ENCODE measurements at places on chromosomes 6 and 20.

- no peak for DNase-seq
These were observed 565.2 kb upstream of the MARCKS start for GRCh38 chr6:113291751-113292445.

DNA sequence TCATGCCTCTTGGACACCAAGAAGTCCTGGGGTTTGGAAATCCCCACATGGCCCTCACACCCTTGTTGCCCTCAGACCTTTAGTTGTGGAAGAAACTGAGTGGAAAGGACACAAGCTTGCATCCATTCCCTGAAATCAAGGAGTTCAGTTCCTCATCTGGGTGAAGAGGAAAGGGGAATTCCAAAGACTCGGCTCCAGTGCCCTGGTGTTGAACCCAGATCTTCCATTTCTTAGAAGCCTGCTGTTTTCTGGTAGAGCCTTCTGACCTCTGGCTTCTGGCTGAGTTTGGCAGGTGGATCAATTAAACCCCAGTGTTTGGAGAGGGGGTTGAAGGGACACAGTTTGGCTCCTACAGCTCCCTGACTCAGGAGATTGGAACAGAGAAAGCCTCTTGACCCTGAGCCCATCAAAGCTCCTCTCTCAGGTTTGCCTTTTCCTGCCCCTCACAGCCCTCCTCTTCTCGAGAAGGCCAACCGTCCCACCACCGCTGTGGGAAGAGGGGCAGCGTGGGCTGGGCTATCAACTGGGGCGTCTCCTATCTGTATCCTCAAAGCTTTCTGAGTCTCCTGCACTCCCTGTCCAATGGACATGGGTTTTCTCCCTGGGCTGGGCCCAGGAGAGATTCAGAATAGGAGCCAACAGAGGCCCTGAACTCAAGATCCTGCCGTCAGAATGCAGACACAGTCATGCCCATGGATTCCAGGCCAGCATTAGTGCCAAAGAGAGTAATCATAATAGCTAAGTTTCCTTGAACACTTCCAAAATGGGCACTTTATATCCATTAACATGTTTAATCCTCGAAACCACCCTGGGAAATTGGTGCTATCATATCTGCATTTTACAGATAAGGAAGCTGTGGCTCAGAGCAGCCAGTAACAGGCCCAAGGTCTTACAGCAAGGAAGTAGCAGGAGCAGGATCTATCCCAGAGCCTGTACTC lies 146.2 kb downstream of the VEGFA start:
- DNase-seq = no peak

GRCh38 chr20:41456351-41456750 lies 89.7 kb upstream of the EMILIN3 start:
- no peak for DNase-seq

- DNase-seq = peak; percentile 67
These were observed 128.5 kb upstream of the CDYL start for GRCh38 chr6:4647414-4648365.

DNA sequence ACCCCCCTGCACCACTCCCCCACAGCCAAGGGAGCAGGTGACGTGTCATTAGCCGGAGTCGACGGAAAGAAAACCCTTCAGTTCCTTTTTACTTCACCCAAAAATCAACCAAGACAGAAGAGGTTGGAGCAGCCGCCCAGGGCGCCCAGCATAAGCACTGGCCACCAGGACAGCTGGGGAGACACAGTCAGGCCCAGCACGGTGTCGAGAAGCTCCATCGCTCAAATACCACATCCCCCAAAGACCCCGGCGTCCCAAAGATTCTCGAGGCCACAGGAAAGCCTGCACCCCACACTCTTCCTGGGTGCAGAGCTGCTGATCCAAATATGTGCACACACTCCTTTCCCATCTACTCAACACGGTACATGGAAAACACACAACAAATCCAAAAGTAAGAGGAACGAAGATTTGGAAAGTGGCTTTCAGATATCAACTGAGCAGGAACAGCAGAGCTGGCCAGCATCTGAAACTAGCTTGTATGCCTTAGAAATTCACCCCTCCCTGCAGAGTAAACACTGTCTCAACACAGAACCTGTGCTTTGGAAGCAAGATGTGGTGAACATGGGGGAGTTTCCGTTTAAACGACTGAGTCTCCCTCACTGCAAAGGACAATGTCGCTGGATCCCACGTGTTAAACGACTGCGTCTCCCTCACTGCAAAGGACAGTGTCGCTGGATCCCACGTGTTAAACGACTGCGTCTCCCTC lies 54.6 kb downstream of the DLL1 start:
- DNase-seq = no peak

DNA sequence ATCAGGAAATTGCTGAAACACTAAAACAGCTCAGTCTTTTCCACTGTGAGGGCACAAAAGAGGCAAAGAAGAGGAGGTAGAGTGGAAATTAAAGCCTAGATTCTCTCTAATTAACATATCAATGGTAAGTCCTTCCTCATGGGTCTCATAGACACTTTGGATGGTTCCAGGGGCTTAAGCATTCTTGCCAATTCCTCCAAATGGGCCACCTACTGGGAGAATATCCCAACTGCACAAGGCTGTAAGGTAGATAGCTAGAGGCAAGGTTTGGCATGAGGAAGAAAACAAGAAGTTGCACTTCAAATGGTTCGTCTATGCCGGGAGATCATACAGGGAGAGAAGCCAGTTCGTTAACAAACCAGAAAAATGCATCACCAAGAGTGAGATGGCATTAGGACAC lies 107.6 kb upstream of the KHDRBS2 start:
- DNase-seq = no peak

DNA sequence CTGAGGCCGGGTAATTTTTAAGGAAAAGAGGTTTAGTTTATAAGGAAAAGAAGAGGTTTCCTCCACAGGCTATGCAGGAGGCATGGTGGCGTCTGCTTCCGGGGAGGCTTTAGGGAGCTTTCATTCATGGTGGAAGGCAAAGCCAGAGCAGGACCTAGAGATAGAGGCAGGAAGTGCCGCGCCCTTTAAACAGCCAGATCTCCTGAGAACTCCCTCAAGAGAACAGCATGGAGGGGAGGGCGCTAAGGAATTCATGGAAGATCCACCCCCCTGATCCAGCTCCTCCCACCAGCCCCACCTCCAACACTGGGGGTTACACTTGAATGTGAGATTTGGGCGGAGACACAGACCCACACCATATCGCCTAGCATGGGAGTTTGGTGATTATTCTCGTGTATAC lies 13.9 kb upstream of the DACT2 start:
- DNase-seq = no peak

DNA sequence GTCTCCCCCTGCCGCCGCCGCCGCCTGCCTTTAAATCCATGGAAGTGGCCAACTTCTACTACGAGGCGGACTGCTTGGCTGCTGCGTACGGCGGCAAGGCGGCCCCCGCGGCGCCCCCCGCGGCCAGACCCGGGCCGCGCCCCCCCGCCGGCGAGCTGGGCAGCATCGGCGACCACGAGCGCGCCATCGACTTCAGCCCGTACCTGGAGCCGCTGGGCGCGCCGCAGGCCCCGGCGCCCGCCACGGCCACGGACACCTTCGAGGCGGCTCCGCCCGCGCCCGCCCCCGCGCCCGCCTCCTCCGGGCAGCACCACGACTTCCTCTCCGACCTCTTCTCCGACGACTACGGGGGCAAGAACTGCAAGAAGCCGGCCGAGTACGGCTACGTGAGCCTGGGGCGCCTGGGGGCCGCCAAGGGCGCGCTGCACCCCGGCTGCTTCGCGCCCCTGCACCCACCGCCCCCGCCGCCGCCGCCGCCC lies 474 bp downstream of the CEBPB start:
- peak; percentile 93 for DNase-seq
